Amygdala (tissue), 56 donors: ENCODE measurements at places on chromosomes 7 and 10.

DNA sequence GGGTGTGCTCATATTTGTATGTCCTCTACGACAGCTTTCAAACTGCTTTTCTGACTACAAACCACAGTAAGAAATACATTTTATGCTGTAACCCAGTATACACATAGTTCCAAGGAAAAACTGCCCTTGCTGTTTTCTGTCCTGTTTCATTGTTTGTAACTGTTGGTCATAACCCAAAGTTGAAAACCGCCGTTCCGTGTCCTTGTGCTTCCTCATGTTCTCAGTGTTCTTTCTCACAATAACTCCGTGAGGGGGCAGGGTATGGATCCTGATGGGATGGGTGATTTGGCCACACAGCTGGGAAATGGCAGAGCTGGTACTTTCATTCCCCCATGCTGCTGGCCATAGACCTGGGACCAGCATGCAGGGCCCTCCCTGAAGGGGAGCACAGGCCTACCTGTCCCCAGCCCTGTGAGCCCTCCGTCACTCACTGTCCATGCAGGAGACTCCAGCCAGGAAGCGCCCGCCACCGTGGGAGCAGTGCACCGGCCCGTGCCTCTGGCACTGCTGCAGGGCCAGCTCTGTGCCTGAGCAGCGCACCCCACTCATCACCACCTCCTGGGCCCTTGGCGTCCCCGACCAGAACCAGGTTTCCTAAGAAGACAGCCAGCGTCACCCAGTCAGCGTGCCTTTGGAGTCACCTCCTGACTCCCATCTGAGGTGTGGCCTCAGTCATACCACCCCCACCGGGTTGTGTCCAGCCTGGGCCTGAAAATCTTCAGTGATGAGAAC lies 12.7 kb downstream of the LOXL4 start:
- no peak for DNase-seq

GRCh38 chr10:114384181-114384580 lies 20.1 kb downstream of the AFAP1L2 start:
- peak; percentile 38 for DNase-seq

- DNase-seq, result no peak
These were observed 105.7 kb downstream of the PHTF2 start for GRCh38 chr7:77904252-77904651.

DNA sequence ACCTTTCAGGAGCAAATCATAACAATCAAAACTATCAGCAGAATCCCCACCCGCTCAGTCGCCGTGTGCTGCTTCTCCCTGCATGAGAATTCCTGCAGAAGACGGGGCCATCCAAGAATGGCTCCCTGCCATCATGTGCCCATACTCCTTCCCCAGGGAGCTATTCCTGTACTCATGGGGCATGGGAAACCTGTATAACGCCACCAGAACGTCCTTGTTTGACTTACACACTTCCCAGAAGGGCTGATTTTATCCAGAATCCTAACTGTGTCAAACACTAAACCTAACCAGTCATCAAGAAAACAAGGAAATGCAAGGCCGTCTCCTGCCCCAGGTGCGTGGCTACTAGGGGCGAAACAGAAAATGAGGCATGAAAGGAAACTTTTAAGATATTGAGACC lies 16.0 kb downstream of the DIP2C start:
- DNase-seq, result no peak

DNA sequence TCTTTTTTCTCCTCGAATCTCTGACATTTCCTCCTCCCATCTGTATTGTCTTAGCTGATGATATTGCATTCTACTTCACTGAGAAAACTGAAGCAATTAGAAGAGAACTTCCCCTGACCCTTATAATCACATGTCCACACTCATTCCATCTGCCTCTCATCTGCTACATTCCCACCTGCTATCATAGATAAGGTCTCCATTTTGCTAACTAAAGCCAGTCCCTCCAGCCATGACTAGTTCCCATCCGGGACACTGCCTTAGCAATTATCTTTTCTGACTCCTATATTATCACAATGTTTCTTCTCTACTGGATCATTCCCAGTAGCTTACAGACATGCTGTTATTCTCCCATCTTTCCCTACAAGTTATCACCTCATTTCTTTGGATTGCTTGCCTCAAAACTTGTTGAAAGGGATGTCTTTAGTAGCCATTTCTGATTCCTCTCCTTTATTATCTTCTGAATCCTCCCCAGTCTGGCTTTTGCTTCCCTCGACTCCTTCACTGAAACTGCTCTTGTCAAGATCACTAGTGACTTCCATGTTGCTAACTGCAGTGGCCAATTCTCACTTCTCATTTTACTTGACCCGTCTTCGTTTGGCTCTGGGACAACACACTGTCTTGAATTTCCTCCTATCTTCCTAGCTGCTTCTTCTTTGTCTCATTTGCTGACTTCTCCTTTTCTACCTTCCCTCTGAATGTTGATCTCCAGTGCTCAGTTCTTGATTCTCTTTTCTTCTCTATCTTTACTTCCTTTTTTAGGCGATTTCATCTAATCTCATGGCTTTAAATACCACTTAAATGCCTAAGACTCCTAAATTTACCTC lies 35.9 kb downstream of the FZD1 start:
- DNase-seq, result no peak

GRCh38 chr10:88409236-88409635 lies 173.9 kb downstream of the RNLS start:
- no peak for DNase-seq

DNA sequence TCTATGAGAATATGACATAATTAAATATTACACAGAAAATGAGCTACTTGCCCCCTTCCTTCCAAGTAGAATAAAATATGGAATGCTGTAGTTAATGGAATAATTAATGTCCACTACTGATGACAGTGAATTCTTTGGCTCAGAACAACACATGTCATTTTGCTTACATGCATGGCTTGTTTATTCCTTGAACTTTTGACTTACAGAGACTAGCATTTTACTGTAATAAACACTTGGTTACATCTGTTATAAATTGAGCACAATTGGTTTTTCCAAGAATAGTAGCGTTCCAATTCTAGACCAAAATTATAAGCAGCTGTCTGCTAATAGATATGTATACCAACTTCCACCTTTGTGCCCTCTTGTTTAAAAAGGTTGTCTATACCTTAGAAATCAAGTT lies 286.7 kb downstream of the OTUD1 start:
- DNase-seq, result no peak

DNA sequence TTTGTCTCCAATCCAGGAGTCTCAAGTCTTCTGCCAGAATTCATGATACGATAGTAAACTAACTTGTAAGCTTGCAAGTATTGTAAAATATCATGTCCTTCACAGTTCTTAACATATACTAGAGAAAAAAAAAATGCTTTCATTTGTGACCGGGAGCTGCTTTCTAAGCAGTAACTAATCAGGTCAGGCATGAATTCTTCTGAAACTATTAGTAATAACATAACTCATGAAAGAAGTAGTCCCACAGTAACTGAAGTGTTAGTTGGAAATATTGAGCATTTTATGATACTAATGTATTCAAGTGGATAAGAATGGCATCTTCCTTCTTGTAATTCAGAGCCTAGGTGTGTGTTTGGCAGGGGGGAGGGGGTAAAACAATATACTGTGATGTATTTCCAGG lies 665.6 kb downstream of the DNAJB9 start:
- DNase-seq, result no peak

DNA sequence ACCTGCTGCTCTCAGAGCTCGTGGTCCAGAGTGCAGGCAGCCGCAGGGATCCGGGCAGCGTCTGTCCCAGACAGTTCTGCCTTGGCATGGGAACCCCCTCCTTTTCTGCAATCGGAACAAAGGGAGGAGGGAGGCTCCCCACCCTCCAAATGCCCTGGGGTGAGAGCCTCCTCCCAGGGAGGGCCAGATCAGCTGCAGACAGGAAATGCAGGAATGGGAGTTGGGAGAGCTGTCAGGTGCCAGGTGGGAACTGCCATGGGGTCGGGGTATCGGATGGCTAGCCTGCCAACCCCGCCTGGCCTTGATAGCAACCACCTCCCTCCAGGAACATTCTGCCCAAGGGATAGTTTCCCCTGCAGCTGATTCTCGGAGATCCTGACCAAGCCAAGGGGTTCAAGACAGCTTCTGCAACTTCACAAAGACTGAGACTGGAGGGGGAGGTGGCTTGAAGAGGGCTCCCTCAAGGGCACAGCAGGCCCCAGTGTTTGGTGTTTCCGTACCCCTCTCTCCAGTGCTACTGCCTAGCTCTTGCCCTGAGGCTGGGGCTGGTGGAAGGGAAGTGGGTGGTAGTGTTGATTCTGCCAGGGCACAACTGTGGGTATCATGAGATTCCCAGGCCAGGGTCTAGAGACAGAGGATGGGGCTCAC lies at the start of gene CALML5:
Gene CALML5 (minus strand): TSS at position 78 of the 648 bp plus-strand sequence. CDS start 132 bp downstream, outside the sequence.
- DNase-seq, result no peak

DNA sequence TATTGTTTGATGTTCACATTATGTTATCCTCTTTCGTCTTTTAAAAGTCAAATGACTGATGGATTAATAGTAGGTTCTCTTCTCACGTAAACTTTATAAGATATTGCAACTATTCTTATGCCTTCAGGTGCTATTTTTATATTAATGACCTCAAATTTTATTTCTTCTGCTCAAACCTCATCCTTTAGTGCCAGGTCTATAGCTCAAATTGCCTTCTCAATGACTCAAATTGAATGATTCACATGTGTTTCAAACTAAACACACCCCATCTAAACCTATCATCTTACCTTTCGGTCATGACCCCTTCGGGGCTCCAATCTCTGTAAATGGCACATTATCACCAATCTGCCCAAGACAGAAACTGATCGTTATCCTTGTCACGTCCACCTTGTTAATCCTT lies 22.0 kb upstream of the LIPF start:
- no peak for DNase-seq

GRCh38 chr7:934469-935163 lies 19.9 kb downstream of the ADAP1 start:
- DNase-seq, result no peak

DNA sequence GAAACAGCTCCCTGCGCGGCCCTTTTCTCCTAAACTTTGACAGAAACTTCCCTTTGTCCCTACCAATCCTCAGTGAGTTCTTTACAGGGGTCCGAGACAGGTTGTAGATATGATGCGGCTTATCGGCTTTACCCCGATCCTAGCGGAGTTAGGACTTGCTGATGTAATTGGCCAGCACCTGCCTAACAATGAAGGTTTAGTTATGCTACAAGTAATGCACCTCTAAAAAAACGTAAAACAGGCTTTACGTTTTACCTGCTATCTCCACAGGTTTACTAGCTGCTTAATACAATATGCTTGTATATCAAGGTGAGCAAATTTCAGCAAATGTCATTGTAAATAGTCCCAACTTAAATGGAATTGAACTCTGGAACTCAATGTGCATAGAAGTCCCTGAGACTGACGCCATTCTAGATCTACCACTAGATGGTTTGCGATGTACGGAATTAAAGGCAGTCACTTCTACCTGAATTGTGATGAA lies 697 bp upstream of the SNX13 start:
- DNase-seq, result no peak

- no peak for DNase-seq
These were observed 56.4 kb downstream of the KLRG2 start for GRCh38 chr7:139427029-139427420.

DNA sequence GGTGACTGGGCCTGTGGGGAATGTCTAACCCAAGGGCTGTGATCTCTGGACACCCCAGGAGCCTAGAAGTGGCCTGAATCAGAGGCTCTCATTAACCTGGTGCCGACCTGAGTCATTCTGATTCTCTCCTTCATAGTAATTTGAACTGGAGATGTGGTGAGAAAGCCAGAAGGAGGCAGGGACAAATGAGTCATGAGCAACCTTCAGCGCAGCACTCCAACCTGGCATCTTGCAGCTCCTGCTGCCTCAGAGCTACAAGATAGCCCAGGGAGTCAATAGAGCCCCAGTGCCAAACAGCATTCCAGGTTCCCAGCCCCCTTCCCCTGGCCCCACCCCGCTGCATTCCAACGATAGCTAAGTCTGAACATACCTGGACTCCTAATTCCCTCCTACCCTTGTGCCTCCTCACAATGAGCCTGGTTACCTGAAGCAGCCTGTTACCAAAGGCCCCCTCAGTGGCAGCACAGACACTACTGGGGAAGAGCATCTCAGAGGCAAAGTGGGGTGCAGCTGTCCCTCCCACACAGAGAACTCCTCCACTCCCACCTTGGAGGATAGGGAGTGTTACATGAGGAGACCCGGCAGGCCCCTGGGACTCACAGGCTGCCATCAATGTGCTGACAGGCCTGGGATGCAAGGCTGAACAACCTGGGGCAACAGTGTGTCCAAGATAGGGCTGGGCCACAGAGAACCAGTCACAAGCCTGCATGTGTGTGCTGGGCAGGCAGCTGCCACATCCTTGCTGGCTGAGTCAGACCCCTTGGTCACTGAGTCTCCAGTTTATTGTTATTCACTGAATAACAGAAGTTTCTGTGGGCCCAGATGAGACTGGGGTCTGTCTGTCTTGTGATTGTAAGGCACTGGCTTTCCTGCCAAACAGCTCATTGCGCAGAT lies 76.8 kb upstream of the LEP start:
- no peak for DNase-seq

- no peak for DNase-seq
These were observed 107.5 kb upstream of the SDK1 start for GRCh38 chr7:3193379-3194120.

- DNase-seq, result no peak
These were observed 78.6 kb upstream of the DYNC1I1 start for GRCh38 chr7:95693551-95694333.

DNA sequence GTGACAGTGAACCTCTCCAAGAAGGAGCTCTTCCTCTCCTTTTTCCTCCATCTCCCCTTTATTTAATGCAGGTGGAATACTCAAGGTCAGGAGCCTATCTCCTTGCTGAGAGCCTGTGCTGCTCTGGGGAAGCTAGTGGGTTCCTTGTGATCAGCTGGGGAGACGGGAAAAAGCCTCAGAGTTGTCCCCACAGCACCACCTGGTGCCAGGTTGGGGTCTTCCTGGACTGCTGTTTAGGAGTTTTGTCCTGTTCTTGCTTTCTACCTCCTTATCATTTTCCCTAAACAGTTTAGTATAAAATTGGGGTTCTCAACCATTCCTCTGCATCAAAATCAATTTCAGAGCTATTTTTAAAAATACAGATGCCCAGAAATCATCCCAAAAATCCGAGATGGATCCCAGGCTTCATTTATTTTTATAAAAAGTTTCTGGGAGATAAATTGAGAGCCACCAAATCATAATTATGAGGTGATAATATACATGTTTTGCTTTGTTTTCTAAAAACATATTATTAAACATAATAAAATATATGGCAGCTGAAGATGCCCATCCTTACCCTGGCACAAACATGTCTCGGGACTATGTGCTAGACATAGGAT lies 44.3 kb downstream of the MACC1 start:
- no peak for DNase-seq

- no peak for DNase-seq
These were observed 110.1 kb downstream of the SNX13 start for GRCh38 chr7:17830206-17830605.

DNA sequence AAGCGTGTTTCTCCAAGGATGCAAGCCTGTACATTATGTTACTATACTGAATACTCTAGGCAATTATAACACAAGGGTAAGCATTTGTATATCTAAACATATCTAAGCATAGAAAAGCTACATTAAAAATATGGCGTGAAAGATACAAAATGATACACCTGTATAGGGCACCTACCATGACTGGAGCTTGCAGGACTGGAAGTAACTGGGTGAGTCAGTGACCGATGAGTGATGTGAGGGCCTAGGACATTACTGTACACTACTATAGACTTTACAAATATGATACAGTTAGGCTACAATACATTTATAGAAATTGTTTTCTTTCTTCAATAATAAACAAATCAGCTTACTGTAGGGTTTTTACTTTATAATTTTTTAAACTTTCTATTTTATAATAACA lies 1127.2 kb upstream of the LRRN3 start:
- DNase-seq, result no peak

GRCh38 chr7:118350260-118350659 lies 125.8 kb downstream of the ANKRD7 start:
- DNase-seq, result no peak

- no peak for DNase-seq
These were observed 115.5 kb upstream of the CALCR start for GRCh38 chr7:93690021-93690420.

- no peak for DNase-seq
These were observed 68.3 kb upstream of the DNAJB6 start for GRCh38 chr7:157268540-157268939.
